Cardiac septum (tissue), 1 donor: ENCODE measurements at places on chromosomes 5 and 9.

DNA sequence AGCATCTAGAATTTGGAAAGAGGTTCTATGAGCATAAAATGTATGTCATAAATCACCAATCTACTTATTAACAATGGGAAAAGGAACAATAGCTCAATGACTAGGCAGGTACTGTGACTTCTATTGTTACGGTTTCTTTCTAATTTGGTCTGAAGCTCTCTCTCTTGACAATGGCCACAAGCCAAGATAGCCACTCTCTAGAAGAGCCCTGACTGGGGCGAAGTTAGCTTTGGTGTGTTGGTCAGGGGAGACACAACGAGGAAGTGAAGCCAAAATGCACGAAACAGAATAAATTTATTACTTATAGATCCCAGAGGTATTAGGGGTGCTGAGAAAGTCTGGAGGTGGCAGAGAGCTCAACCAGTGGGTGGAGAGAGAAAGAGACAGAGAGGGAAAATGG is 9.4 kb upstream of the RAD23B start:
- DNase-seq: no peak

DNA sequence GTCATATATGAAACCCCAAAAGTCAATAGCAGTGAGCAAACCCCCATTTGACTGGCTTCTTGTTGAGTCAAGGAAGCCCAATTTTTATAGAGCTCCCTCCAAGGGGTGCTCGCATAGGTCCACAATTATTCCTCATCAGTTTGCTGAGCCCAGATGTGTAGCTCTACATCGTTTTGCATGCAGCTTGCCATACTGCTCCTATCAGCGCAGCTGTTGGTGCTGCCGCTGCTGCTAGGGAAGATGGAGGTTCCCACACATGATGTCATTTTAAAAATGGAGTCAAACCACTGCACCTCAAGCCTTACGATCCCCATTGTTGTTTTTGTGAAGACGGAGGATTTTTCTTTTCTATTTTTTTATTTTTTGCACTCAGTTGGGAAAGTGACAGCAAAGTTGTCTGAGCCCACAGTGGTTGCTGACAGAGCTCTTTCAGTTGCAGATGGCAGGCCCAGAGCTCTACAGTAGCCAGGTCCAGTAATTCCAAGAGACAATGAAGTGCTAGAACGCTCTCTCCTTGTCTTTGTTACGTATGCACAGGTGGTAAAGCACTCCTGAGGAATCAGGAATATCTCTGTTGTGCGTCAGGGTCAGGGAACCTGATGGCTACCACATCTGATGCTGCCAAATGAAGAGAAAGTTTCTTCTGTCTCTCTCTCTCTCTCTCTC is 23.2 kb upstream of the C5orf63 start:
- DNase-seq: no peak

DNA sequence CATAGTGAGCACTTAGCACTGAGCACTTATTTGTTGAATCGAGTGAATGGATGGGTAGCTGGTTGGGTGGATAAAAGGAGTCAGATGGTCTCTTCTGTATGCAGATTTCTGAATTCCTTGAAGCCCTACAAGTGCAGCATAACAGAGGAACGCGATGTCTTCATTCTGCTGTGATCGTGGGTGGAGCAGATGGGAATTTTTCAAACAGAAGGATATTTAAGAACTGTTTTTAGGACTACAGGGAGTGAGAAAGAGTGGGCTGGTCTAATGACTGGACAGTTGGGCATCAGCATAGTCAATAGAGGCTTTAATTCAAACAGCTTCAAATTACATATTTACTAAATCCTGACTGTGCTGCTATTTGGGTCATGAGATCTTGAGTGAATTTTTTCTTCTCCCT is 253.2 kb downstream of the CEMIP2 start:
- DNase-seq: no peak

- no peak for DNase-seq
Observed at GRCh38 chr5:105639511-105639910, 2031.2 kb downstream of the EFNA5 start.

DNA sequence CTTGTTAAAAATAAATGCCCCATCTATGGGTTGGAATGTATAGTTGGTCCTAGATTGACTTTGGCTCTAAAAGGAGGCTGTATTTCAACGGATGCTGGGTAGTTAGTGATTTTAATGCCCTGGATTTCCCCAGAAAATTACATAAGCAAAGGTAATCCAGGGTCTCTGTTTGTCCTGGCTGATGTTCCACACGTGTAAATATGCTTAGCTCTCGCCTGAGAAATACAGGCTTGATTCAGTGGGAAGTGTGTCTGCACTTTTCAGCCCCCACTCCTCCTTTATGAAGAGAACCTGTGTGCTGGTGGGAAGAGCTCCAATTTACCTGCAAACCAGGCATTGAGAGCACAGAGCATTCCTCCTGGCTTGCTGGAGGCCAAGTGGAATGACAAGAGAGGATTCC is 294.6 kb upstream of the CLINT1 start:
- DNase-seq: no peak

DNA sequence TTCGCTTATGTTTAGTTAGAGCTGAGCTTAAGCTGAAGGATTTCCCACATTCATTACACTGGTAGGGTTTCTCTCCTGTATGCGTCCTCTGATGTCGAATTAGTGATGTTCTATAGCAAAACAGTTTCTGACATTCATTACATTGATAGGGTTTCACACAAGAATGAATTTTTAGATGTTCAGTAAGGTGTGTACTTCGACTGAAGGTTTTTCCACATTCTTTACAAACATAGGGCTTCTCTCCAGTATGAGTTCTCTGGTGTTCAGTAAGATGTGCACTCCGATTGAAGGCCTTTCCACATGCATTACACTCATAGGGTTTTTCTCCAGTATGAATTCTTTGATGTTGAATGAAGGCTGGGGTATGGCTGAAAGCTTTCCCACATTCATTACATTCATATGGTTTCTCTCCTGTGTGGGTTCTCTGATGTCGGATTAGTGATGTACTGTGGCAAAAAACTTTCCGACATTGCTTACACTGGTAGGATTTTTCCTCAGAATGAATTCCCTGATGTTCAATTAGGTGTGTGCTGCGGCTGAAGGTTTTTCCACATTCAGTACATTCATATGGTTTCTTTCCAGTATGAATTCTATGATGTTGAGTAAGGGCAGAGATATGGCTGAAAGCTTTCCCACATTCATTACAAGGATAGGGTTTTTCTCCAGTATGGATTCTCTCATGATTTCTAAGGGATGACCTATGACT is 14.6 kb downstream of the ZNF883 start:
- no peak for DNase-seq

DNA sequence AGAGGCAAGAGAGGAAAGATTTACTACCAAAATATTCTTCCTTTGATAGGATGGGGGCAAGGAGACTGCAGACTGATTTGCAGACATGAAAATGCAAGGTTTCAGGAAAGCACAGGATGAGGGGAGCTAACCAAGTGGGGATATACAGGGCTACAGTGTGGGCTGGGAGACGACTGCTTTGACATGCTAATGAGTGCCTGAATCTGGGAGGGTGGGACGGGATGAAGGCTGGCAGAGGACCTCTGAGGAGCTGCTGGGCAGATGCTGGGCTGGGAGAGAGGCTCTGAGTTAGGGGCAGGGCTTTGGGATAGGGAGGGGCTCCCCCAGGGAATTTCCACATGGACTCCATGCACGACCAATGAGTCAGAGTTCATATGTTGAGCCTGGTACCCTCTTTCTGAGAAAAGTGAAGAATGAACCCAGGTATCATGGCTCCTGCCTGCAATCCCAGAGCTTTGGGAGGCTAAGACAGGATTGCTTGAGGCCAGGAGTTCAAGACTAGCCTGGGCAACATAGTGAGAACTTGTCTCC is 4.9 kb upstream of the CPLX2 start:
- DNase-seq: no peak

DNA sequence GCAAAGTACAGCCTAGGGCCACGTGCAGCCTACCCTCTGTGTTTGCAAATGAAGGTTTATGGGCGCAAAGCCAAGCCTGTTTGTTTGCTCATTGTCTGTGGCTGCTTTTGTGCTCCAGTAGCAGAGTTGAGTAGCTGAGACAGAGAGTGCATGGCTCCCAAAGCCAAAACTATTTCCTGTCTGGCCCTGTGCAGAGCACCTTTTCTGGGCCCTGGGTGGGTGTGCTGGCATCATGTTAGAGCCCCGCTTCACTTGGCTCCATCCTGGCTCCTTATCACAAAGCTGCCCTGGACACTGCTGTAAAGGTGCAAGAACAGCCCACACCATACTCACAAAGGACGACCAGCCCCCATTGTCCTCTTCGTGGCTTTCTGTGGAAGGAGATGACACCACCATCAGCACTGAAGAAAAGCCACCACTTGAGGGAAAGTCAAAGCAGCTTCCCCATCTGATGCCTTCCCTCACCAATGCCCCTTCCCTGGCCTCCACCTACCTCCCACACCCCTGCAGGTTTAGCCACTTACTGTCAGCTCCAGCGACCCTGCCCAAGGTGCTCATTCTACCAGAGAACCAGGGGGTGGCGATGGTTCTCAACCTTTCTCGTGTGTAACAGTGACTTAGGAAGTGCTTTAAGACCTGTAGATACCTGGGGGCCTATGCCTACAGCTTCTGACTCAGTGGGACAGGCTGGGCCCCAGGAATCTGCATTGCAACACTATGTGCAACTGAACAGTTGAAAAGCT is 23.4 kb downstream of the LCP2 start:
- DNase-seq: no peak

- no peak for DNase-seq
Observed at GRCh38 chr5:154944716-154945115, 3.8 kb downstream of the MRPL22 start.

DNA sequence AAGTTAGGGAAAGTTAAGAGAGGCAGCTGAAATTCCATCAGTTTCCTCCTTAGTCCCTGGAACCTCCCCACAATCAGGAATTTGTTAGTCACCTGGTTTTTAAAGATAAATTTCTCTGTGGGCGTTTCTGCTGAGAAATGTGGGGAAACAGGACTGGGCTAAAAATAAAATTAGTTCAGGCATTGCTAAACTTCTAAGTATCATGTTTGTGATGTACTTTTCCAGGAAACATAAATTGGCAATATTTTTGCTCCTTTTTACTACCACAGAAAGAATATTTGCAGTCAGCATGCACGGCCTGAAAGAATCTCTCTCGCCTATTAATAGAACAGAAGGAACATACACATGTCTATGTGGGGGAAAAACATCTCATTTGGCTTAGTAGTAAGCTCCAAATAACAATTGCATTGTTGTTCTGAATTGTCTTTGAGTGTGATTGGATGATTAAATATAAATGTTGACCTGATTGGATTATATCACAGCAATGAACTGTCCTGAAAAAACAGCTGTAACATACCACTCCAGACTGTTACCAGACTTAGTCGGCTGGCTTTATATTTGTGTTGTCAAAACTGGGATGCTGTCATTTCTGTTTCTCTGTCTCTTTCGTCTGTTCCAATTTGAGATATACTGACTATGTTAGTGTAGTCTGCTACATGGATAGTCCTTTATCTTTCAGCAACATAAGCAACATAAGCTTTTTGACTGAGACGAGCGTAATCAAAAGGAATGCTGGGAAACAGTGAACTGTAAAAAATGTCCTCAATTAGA is 12.9 kb downstream of the TJP2 start:
- no peak for DNase-seq

DNA sequence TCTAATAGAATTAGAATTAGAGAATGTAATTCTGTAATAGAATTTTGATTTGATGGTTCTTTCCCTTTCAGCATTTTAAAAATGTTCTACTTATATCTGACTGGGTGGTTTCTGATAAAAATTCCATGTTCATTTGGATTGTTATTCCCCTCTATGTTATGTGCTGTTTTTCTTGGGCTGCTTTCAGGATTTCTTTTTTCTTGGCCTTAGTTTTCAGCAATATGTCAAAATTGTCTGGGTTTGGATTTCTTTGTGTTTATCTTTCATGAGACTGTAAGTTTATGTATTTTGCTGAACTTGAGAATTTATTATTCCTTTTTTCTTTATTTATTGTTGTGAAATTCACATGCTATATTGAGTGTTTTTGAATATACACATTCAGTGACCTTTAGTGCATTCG is 189.1 kb downstream of the RANBP17 start:
- no peak for DNase-seq
